ENCODE measurements at places on chromosomes 7 and 10. TPM values are rescaled to one million over a fixed set of nuclear protein-coding genes. Genes with fewer than 3 reads are reported as not detected.

Gene TRIL
- total RNA-seq = not detected

Gene ELOVL3
- 0.25 TPM for total RNA-seq

Gene HELLS
- 28.0 TPM for total RNA-seq

Gene NPSR1
- total RNA-seq = not detected

Gene CD36
- total RNA-seq = not detected

Gene OR2A5
- total RNA-seq = not detected

Gene WNT2
- total RNA-seq = 0.05 TPM

Gene FAM25G
- total RNA-seq = 0.73 TPM

Gene SLC16A12
- total RNA-seq = 0.45 TPM

Gene ATOH7
- 0.08 TPM for total RNA-seq

Gene EVX1
- 0.18 TPM for total RNA-seq

Gene DNMBP
- total RNA-seq = 20.9 TPM

Gene GSTO2
- 1.5 TPM for total RNA-seq

Gene ZCWPW1
- 1.6 TPM for total RNA-seq

Gene NCOA4
- 84.6 TPM for total RNA-seq

Gene TMEM120A
- total RNA-seq = 45.9 TPM

Gene SPDYE5
- not detected for total RNA-seq

Gene CPA2
- total RNA-seq = 0.11 TPM

Gene MCM10
- total RNA-seq = 20.1 TPM

Gene DYNC1I1
- total RNA-seq = 0.15 TPM

Gene CFAP58
- total RNA-seq = 0.11 TPM

Gene ZNF277
- total RNA-seq = 14.1 TPM

Gene SPDYE16
- total RNA-seq = 0.10 TPM

Gene TSPAN33
- 6.2 TPM for total RNA-seq

Gene MALRD1
- not detected for total RNA-seq

Gene GRM3
- not detected for total RNA-seq

Gene MICALL2
- 21.8 TPM for total RNA-seq
